ENCODE measurements at places on chromosomes 16 and 17.

DNA sequence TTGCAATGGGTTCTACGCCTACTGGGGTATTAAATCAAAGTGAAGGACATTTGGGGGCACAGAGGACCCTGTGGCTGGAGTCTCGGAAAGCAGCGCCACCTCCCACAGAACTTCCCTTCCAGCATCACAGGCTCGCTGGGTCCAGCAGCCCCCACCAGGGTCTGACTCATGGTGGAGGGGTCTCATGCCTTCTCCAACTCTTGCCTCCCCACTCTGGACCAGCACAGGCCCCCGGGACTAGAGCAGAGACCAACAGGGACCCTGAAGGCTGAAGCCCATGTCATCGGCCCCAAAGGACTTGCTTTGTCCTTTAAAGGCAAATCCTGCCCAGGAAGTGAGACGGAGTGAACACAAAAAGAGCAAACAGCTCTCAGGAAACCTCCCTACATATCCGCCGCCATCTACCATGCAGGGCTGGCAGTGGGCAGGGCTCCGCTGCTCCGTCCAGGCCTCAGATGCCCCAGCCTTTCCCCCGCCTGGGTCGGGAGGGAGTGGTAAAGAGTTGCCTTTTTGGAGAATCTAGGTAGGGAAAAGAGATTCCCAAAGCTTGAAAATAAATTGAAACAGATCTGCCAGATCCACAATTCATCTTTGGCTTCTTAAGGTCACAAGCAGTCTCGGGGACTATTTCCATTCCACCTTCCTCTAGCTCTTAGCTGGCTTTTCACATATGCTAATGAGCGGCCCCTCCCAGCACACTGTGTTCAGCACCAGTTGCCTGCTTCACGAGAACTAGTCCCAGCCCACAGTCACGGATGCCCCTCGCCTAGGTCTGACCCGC is 2.1 kb upstream of the GPRC5C start:
- DNase-seq = no peak

DNA sequence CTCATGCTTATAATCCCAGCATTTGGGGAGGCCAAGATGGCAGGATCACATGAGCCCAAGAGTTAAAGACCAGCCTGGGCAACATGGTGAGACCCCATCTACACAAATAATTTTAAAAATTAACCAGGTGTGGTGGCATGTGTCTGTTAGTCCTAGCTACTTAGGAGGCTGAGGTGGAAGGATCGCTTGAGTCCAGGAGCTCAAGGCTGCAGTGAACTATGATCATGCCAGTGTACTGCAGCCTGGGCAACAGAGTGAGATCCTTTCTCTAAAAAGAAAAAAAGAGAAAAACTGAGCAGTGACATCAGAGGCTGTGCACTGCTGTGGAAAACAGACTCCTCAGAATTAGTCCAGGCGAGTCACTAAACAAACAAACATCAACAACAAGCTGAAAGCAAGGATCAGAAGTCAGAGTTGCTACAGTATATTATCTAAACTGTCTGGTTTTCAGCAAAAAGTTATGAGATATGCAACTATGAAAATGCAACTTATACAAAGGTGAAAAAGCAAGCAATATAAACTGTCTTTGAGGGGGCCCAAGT is 39.3 kb downstream of the CBFB start:
- no peak for DNase-seq

DNA sequence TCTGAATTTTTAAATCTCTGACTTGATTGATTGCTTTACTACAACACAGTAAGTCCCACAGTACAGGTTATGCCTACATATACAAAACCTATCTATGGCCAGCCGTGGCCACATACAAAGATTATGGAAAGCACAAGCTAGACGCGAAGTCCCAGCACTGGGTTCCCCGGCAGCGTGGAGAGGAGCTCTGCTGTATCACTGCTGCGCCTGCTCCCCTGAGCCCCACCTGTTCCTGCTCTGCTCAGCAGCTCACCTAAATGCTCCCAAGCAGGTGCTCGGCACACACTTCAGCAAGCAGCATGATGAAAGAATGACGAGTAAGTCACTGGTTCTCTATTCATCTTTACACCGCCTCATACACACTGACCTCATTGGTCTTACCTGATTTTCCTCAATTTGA is 20.6 kb downstream of the ZDHHC7 start:
- no peak for DNase-seq

DNA sequence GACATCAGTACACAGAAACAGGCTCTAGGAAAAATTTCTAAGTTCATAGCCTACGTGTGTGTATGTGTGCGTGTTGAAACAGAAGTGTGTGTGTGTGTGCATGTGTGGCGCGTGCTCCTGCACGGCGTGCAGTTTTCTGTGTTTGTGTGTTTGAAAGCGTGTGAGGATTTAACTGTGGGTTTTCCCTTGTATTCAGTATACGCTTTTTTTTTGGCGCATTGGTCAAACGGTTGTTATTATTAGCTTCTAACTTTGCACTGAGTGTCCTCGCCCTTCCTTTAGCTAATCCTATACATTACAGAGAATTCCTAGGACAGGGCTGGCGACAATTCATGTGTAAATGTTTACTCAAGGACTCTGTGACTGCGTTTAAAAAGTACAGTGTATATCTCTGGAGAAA is 23.0 kb downstream of the TMC6 start:
- DNase-seq = no peak

- no peak for DNase-seq
Observed at GRCh38 chr16:87196661-87197060, 120.5 kb downstream of the C16orf95 start.

DNA sequence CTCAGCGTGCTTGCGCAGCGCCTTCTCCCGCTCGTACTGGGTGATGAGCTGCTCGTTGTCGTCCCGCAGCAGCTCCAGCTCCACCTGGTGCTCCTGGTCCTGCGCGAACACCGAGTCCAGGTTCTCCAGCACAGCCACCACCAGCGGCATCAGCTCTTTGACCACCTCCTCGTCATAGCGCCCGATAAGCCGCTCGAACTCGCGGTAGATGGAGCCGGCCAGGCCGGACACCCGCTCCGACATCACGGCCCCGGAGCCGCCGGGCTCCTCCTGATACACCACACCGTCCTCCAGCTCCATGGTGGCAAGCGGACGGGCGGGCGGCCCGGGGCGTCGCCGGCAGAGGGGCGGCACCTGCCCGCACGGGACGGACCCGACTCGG is 320 bp downstream of the SPAG9 start:
- DNase-seq = peak; percentile 55

DNA sequence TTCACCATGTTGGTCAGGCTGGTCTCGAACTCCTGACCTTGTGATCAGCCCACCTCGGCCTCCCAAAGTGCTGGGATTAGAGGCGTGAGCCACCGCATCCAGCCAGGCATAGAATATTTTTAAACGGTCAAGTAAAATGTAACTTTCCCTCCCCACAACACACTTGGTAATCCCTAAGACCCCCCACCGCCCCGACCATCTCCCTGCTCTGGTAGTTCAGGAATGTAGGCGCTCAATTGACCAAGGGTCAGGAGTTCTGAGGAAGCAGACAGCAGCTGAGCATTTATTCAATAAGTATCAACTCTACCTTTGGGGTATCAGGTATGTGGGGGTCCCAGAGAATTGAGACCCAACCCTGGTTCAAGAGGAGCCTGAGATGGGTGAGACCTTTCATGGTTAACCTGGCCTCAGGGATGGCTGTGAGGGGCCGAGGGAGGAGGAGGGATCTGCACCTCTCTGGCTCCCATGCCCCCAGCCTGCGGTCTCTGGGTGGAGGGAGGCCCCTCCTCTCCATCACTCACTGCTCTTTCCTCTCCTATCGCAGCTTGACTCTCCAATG is 48.4 kb upstream of the TOB1 start:
- no peak for DNase-seq

DNA sequence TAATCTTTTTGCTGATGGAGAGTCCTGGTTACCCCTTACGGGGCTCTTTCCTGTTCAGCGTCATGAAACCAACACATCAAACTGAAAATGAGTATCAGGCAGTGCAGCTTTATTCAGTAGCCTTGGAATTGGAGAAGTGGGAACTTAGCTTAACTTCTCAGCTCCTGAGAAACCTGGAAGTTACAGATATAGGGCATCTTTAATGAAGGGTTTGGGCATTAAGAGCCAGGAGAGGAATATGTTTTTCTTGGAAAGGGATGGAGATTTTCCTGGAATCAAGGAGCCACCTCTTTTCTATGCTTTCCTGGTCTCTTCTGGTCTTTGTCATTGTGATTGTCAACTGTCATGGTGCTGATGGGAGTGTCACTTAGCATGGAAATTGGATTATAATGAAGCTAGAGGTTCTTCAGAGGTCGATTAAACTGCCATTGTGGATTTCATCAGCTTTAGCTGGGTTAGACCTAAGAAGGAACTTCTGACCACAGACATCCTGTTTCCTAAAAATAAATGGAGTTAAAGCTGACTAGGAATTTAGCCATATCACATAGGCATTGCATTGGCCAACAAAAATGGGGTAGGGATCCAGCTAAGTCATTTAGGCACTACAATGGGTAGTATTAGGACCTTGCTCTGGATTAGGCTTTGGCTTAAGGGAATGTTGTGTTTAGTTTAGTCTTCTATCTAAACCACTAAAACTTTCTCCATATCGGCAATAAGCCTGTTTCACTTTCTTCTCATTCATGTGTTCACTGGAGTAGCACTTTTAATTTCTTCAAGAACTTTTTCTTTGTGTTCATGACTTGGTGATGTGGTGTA is 186.4 kb downstream of the BCAS3 start:
- DNase-seq = no peak

GRCh38 chr17:50186661-50187393 is 14.6 kb downstream of the COL1A1 start:
- no peak for DNase-seq

DNA sequence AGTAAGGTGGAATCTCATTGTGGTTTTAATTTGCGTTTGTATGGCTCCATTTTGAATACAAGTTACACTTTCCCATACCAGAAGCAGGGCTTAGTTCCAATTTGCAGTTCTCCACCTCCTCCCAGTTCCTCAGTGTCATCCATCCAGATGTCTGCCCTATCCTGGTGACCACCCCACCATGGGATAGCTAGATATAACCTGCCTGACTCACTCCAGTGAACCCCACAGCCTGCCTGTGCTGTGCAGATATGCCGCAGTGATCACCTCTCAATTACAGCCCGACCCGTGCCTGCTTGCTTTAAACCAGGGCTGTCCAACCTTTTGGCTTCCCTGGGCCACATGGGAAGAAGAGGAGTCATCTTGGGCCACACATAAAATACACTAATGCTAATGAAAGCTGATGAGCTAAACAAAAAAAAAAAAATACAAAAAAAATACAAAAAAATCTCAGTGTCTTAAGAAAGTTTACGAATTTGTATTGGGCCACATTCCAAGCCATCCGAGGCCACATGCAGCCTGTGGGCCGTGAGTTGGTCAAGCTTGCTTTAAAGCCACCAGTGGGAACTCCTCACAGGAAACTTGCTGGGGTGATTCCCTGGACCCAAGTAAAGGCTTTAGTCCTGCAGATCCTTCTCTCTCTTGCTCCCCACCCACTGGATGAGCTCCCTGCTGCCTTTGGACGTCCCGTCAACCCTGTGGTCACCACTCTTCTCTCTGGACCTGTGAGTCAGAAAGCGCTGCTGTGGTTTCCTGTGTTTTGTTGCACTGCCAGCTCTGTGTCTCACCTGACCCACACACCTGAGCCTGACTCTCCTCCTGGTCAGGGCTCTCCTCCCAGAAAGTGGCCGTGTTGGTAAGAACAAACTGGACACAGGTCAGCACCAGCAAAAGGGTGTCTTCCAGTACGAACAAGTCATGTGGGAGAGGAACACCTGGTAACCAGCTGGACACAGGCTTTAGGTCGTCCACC is 83.0 kb downstream of the EMP2 start:
- DNase-seq = no peak

DNA sequence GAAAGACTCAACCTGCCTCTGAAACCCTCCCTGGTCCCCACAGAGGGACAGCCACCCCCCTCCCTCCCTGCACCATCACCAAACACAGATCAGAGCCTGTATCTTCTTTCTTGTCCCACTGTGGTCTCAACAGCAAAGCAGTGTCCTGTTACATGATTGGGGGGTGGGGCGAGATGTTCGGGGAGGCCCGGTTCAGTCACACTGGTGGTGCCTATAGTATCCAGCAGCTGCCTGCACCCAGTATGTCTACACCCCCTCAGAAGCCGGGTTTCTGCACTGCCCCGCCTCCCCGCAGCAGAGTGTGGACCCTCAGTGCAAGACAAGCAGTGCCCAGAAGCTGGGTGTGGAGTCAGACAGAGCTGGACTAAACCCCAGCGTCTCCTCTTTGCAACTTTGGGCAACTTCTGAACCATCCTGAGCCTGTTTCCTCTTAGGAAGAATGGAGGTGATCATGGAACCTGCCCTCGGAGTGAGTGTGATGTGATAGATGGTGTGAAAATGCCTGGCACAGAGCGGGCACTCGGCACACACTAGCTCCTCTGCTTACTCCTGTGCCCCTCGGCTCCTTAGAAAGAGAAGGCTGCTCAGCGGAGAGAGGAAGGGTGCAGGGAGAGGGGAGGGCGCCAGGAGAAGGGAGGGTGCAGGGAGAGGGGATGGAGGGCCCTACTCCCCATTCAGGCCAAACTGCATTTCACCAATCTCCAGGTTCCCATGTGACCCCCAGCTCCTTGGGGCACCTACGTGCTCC is 84.0 kb upstream of the TNRC6C start:
- DNase-seq = no peak

- DNase-seq = no peak
Observed at GRCh38 chr17:4715063-4715744, 4.8 kb downstream of the ARRB2 start.

- DNase-seq = no peak
Observed at GRCh38 chr16:51875834-51876600, 670.9 kb downstream of the TOX3 start.

GRCh38 chr16:76956394-76956793 is 234.6 kb upstream of the MON1B start:
- DNase-seq = no peak

DNA sequence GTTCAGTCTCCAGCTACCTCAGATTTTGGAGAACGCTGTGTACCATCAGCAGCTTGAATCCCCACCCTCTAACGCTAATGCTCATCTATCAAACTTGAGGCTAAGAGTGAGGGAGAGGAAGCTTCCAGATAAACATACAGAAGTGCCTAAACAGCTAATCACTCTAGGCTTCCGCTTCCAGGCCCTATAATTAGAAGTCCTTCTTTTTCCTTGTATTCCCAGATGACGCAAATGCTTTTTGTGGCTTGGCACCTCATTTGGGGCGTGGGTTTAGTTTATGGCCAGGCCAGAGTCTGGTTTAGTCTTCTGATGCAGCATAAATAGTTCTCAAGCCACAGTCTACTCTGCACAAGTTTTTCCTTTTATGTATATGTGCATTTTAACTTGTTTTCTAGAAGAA is 263.4 kb downstream of the BCAS3 start:
- DNase-seq = no peak

GRCh38 chr17:68035131-68035522 is 408 bp upstream of the KPNA2 start:
- peak; percentile 98 for DNase-seq

- no peak for DNase-seq
Observed at GRCh38 chr16:46729326-46729995, 18.7 kb downstream of the MYLK3 start.
